ENCODE measurements at places on chromosomes 5 and 9. TPM values are rescaled to one million over a fixed set of nuclear protein-coding genes. Genes with fewer than 3 reads are reported as not detected.

GRCh38 chr5:153352685-153353219, 137.7 kb upstream of the GRIA1 start:
- no peak for DNase-seq

GRCh38 chr9:100087218-100087617, 11.6 kb downstream of the ERP44 start:
- no peak for DNase-seq

GPR21 gene
- 0.23 TPM for polyA plus RNA-seq

DNA sequence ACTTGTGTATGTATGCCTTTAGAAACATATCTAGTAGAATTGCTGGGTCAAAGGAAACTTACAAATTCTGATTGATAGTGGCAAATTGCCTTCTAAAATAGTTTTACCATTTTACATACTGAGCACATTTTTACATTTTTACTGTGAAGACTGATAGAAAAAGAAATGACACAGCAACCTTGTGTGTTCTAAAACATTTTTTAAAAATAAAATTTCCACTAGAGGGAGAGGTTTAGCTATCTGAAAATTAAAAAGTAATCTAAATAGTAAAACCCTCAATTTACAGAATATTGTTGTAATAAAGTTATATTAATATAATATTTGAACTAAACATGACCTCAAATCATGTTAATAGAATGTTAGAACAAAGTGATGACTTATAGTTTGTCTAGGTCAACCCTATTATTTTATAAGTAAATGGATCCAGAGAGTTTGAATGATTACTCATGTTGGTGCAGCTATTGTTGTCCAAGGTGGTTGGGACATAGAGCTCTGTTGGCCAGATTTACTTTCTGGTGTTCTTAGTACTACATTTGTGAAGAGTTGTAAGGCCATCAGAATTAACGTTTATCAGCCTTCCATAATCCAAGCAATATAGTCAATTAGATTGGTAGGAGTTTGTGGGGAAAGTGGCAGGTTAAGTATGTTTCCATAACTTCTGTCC, 17.2 kb downstream of the CENPP start:
- no peak for DNase-seq

SPAAR gene
- polyA plus RNA-seq: 0.31 TPM

DNA sequence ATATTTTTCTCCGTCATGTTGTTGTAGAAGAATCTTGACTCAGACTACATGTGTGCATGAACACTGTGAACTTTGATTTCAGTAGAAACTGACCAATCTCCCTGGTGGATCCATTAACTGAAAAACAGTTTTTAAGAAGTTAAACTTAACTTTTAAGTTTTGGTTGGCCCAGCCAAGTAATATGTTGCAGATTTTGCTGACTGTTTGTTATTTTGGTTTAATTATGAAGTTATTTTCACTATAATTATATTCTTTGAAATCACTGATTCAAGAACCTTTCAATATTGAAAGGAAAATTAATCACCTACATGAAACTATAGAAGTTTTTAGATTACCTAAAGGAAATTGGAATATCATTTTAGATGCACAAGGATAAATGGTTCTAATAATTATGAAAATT, 373.6 kb upstream of the COX7C start:
- no peak for DNase-seq

All from pancreas (tissue), 10 donors.